Iris pigment epithelial cell (primary cell): ENCODE measurements at places on chromosomes 7 and 10.

DNA sequence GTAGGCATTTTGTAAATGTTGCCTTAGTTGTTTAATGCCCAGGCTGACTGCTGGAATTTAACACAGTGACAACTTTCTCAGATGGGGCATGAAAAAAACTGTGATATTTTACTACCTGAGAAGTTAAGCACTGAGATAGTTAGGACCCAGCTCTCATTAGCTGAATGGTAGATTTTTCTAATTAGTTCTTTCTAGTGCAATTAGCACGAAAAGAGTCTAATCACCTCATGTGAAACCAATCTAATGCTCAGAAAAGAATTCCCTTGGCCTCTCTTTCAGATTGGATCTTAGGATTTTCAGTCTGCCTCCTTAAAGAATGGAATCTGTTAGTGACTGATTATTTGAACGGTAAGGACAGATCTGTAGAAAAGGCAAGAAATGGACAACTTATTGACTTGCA lies 743.2 kb downstream of the AUTS2 start:
- DNase-seq, result no peak

- DNase-seq, result peak; percentile 55
These were observed 474.3 kb downstream of the SEMA3D start for GRCh38 chr7:84712374-84713121.

GRCh38 chr10:30755441-30755953 lies 125.9 kb upstream of the LYZL2 start:
- DNase-seq, result no peak

- DNase-seq, result peak; percentile 24
These were observed 87.3 kb downstream of the IDE start for GRCh38 chr10:92486637-92487036.

GRCh38 chr10:86786368-86786767 lies 29.9 kb downstream of the BMPR1A start:
- DNase-seq, result peak; percentile 14

- peak; percentile 23 for DNase-seq
These were observed 724.0 kb downstream of the GRID1 start for GRCh38 chr10:85642421-85643170.

GRCh38 chr7:124929467-124930172 lies at the start of gene POT1:
POT1 (minus strand) TSS chr7:124929825; CDS start chr7:124897173, 32,652 bp downstream.
- peak; percentile 100 for DNase-seq

DNA sequence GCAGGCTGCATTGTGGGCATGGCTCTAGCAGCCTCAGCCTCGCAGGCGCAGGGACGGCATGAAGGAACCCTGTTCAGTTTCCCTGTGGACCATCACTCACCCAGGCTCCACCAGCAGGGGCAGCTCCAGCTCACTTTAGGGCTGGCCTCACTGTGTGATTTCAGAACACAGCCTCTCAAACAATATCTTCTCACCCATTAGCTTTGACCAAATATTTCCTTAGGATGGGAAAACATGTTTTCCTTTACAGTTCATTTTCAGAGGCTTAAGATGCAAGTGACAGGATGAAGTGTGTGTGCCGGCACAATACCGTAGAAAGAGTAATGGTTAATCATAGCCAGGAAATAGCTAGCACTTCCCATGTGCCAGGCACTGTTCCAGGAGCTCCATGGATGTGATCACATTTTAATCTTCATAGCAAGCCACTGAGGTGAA lies 58.2 kb downstream of the LANCL2 start:
- DNase-seq, result peak; percentile 58

DNA sequence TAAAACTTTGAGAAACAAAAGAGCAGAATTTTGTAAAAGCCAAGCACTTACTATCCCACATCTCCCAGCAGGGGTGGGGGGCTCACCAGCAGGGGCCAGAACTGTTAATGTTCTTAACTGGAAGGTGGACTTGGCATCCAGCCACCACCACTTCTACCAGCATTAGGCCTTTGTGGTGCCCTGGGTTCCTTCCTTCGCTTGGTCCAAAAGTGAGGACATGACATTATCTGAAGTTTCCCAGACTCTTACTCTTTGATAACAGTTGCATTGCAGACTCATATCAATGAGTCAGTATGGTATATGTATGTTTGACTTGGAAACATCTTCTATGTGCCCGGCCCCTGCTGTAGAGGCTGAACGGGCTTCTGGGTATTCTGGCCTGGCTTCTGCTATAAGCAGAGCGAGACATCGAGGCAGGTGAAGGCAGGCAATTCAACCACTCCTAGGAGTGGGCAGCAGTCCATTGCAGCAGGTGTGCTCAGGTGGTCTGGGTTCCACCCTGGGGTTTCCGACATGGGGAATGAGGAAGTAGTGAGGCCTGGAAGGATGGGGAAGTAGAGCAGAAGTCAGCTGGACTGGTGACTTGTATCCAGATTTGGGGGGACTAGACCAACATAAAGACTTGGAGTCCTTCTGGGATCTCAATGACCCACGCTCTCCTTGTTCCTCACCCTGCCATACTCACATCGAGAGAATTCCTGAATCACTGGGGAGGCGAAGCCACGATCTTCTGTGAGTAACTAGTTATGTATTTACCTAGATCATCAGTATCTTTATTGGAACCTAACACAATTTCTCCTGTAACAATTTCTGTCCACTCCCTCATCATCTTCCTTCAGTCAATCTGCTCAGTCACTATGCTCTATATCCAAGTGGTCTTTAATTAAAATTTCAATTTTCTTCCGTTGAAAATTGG lies 4.1 kb downstream of the ZNF777 start:
- no peak for DNase-seq

GRCh38 chr10:62015994-62016393 lies 114.5 kb downstream of the ARID5B start:
- no peak for DNase-seq
